ENCODE measurements at places on chromosomes 2 and 18. TPM values are rescaled to one million over a fixed set of nuclear protein-coding genes. Genes with fewer than 3 reads are reported as not detected.

The FOXD4L1 gene
- 0.33 TPM for total RNA-seq

The VSNL1 gene
- not detected for total RNA-seq

The PLB1 gene
- 1.3 TPM for total RNA-seq

The INHA gene
- 1.5 TPM for total RNA-seq

The PCARE gene
- not detected for total RNA-seq

The NT5C1B gene
- total RNA-seq, result not detected

The HEATR5B gene
- 13.0 TPM for total RNA-seq

The POMC gene
- not detected for total RNA-seq

The CCDC85A gene
- total RNA-seq, result 1.1 TPM

The GALNT5 gene
- total RNA-seq, result not detected

- peak; percentile 83 for DNase-seq
Observed at GRCh38 chr2:223735659-223736244, 101.6 kb downstream of the AP1S3 start.

DNA sequence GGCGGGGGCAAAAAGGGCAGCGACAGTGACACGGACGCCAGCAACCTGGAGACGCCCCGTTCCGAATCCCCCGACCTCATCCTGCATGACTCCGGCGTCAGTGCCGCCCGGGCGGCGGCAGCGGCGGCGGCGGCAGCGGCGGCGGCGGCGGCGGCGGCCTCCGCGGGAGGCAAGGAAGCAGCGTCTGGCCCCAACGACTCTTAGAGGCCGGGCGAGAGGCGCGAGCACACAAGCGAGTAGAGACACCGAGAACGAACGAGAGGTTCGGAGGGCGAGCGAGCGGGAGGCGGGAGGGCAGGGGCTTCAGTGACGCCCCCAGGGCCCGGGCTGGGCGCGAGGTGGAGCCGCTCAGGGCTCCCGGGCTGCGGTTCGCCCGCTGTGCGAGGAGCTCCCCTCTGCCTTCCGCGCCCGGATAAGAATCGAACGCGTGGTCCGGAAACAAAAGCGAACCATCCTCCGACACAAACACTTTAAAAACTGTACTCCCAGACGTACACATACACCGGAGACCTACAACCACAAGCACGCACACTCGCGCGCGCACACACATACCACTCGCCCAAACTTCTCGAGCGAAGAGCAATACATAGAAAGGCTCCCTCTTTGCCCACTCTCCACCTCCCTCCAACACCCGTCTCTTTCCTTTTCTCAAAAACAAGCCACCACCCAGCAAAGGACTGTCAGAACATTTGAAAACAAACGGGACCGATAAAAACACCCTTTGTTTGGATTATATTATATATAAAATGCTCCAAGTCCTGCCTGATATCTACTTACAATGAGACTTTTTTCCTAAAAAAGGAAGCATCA, 2.8 kb downstream of the SP9 start:
- DNase-seq, result no peak

GRCh38 chr18:37246779-37247340, 318.7 kb downstream of the CELF4 start:
- DNase-seq, result no peak

DNA sequence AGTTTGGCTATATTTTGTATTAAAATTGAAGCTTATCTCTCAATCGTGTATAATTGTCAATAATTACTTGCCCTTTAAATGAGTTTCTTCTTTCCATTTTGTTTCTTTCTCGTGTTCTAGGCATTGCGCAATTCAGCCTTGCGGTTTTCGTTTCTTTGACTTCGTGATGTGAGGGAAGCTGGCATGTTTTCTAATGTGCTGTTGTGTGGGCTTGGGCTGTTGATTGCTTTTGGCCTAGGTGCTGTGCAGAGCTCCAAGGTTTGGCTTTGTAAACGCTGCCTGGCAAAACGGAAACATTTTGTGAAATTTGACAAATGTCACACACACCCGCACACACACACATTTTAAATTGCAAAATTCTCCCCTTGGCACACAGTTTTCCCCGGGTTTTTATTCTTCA, 242.6 kb upstream of the TCF4 start:
- DNase-seq, result no peak

GRCh38 chr2:161250864-161251436, 57.3 kb upstream of the PSMD14 start:
- peak; percentile 83 for DNase-seq

DNA sequence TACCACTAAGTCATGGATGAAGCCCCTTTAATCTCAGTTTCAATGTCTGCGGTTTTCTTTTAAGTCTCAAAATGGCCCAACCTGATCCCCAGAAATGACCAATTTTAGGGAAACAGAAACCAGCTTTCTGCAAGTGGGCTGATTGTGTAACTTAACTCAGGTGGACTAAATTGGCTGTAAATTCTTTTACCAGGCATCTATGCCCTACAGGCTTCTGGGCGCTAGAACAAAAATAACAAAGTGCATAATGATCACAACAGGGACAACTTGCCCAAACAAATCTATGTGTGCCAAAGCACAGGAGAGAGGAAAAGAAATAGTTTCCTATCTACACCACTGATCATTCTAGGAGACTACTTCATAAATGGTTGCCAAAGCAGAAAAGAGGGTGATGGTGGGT, 112.3 kb upstream of the SETBP1 start:
- DNase-seq, result no peak

- DNase-seq, result peak; percentile 46
Observed at GRCh38 chr2:176665086-176665485, 395.8 kb downstream of the MTX2 start.

DNA sequence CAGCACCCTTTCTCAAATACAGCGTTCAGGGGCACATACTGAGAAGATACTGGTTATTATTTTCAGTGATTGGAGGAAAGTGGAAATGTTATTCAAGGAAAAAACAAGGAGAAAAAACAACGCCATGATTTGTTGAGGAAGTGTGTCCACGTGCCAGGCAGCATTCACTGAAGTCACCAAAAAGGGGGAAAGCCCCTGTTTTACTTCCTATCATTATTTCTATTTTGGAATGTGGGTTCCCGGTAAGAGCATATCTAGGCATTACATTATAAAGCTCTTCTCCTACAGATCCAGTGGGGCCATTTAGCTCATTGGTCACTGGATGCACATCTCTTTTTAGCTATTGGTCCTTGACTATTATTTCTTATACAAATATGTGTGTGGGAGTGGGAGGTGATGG, 518.7 kb downstream of the TXNL1 start:
- no peak for DNase-seq

DNA sequence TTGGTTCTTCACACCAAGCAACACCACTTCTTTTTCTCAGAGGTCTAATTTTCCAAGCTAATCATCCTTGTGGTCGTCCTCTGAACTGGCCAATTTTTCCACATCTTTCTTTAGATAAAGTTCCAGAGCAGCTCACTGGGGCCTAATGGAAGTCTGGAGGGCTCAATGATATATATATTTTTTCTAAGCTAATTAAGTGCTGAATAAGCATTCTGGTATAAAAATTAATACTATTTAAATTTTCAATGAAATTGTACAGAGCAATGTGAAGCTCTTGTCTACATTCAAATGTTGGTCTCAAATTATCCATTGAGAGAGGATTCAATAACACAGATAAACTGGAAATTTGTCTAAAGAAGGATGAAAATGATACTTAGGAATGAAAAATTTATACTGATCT, 866.6 kb downstream of the ERBB4 start:
- no peak for DNase-seq

- DNase-seq, result no peak
Observed at GRCh38 chr2:229335330-229335729, 64.2 kb upstream of the PID1 start.

GRCh38 chr2:149029307-149029965, 9.1 kb upstream of the LYPD6B start:
- no peak for DNase-seq

- peak; percentile 37 for DNase-seq
Observed at GRCh38 chr18:24964216-24964615, 387.8 kb downstream of the ZNF521 start.

DNA sequence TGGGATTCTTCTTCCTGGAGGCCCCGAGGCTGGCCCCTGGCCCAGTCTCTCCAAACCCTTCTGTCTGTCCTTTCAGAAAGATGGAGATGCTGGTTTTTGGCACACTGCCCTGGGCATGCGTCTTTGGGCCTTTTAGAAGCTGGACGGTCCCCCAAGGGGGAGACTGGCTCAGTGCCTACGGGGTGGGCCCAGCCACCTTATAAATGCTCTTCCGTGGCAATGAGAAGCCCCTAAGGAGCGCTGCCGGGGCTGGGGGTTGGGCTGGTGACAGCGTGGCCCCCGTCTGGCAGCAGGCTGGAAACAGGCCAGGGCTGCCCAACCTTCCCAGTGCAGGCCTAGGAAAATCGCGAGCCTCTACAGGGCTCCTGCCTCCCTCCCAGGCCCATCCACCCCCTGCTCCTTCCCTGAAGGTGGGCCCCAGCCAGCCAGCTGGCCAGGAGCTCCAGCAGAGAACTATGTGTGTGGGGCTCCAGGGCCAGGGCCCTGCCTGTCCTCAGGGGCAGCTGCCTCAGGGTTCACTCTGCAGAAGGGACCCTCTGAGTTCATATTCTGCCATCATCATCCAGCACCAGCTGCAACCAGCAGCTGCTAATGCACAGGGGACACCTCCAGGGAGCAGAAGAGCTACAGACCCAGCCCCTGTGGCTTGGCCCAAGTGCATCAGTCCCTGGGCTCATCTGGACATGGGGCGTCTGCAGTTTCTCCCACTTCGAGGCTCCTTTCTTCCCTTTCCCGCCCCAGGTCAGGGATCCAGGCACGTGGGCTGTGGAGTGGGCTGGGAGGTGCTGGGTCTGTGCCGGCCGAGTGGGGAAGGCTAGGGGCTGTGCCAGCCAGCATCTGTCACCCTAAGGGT, 107.6 kb upstream of the OTOS start:
- DNase-seq, result no peak

GRCh38 chr18:65815506-65815905, 64.7 kb downstream of the CDH7 start:
- no peak for DNase-seq

DNA sequence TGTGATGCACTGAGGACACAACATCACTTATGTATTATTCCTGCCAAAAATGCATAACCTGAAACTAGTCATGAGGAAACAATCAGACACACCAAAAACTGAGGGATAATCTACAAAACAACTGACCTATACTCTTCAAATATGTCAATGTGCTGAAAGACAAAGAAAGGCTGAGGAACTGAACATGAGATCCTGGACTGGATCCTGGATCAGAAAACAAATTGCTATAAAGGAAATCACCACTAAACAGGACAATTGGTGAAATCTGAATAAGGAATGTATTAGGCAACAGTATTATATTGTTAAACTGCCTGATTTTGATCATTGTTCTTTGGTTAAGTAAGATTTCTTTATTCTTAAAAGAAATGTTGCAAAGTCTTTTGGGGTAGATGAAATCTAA, 28.8 kb downstream of the CUL3 start:
- DNase-seq, result no peak

GRCh38 chr2:161096336-161096735, 63.9 kb upstream of the TANK start:
- no peak for DNase-seq

DNA sequence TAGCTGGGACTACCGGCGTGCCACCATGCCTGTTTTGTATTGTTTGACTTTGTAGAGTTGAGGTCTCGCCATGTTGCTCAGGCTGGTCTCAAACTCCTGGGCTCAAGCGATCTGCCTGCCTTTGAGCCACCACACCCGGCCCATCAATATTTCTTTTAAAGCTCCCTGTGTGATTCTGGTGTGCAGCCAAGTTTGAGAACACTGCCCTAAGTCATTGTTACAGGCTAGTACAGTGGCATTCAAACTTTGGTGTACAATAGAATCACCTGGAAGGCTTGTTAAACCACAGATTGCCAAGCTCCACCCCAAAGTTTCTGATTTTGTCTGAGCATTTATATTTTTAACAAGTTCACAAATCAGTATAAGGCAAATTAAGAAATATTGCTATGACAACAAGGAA, 99.9 kb downstream of the RBBP8 start:
- DNase-seq, result peak; percentile 33

GRCh38 chr18:58324824-58325480, 280.9 kb downstream of the NEDD4L start:
- no peak for DNase-seq

- no peak for DNase-seq
Observed at GRCh38 chr2:19893520-19894133, 8.2 kb downstream of the TTC32 start.

DNA sequence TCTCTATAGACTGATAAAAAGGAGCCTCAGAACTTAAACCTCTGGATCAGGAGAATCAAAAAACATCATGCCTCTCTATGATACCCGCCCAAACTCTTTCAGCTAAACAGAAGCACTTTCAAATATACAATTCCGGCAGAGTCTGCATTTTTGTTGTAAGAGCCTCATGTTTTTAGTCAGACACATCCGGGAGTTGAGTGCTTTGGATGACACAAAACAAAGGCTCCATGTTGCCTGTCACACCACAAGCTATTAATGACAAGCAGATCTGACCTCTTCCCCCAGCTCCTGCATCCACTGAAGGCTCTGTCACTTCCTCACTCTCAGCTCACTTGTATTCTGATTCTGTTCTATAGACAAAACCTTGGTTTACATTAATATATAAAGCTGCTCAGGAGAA, 33.2 kb downstream of the SLC38A11 start:
- DNase-seq, result no peak

DNA sequence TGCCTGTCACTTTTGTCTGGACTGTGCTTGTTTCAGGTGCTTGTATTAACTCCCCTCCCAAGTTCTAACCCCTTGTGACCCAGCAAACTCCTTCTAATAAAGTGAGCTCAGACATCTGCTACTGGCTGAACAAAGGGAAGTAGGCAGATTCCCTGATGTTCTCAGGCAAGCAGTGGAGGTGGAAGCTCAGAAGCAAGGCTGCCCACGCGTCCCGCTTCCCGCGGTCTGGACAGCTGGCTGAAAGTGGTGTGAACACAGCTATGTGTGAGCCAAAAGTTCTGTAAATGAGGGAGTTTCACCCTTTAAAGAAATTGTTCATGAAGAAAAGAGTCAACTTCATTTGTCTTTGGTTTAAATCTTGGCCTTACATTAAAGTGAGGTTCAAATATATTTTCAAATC, 40.0 kb downstream of the NAPG start:
- DNase-seq, result no peak

DNA sequence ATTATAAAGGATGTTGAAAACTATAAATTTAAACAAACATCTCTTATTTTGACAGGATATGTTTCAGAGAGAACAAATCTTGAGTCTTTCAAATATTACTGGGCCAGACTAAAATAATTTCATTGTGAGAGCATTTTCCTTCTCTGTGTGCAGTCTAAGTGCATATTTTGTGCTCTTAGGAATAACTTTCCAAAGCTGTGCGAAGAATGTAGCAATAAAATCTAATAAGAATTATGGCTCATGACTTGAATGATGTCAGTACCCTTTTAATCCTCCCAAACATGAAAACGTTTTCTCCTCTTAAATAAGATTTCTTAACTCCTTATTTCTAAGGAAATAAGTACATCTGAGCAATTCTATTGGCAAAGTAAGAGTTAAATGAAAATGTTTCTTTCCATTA, 76.2 kb upstream of the EFEMP1 start:
- no peak for DNase-seq
